ENCODE measurements at places on chromosomes 1 and 21.

GRCh38 chr1:100267284-100267683 lies 1.3 kb downstream of the RTCA start:
- H3K4me3 ChIP-seq = peak overlapping the region; percentile 94
- no peak for DNase-seq
- H3K4me1 ChIP-seq = peaks cover 28% of the 10 kb centered on the region
- H3K27me3 ChIP-seq = no peaks in the 10 kb centered on the region

- H3K27ac ChIP-seq = peak overlapping the region; percentile 72
- peak; percentile 39 for DNase-seq
- H3K4me3 ChIP-seq = peak overlapping the region; percentile 92
- H3K36me3 ChIP-seq = peaks cover 48% of the 10 kb centered on the region
Observed at GRCh38 chr1:24926563-24927249, 3.4 kb downstream of the RUNX3 start.

DNA sequence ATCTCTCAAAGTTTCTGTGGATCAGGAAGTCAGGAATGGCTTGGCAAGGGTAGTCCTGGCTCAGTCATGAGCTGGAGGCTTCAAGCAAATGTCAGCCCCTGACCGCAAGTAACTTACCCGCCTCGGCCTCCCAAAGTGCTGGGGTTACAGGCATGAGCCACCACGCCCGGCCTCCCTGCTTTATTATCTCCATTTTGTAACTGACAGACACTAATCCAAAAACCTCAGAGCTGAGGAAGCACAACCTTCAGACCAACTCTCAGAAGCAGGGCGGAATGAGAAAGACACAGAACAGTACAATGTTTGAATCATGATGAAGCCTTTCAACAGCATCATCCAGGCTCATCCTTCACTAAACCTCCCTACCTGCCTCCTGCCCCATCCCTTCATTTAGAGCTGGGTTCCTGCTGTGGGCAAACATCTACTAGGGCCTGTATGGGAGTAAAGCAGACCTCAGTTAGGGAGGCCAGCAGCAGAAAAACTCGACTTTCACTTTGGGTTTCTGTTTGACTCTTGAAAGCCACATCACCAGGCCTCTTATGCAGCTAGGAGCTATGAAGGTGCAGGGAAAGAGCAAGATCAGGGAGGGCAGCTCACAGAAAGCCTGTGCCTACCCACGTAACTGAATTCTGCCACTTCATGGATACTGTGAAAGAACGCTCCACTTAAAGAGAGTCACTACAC lies 84.4 kb upstream of the RAB4A start:
- H3K27me3 ChIP-seq = peaks cover 11% of the 10 kb centered on the region
- no peaks in the 10 kb centered on the region for H3K36me3 ChIP-seq
- peak; percentile 42 for DNase-seq
- H3K4me3 ChIP-seq = peak overlapping the region; percentile 21

GRCh38 chr1:1171161-1171545 lies 2.5 kb upstream of the TTLL10 start:
- peaks cover 17% of the 10 kb centered on the region for H3K27me3 ChIP-seq
- H3K4me3 ChIP-seq = no peak overlapping the region
- DNase-seq = peak; percentile 31
- peaks cover 9% of the 10 kb centered on the region for H3K4me1 ChIP-seq
- no peaks in the 10 kb centered on the region for H3K36me3 ChIP-seq

DNA sequence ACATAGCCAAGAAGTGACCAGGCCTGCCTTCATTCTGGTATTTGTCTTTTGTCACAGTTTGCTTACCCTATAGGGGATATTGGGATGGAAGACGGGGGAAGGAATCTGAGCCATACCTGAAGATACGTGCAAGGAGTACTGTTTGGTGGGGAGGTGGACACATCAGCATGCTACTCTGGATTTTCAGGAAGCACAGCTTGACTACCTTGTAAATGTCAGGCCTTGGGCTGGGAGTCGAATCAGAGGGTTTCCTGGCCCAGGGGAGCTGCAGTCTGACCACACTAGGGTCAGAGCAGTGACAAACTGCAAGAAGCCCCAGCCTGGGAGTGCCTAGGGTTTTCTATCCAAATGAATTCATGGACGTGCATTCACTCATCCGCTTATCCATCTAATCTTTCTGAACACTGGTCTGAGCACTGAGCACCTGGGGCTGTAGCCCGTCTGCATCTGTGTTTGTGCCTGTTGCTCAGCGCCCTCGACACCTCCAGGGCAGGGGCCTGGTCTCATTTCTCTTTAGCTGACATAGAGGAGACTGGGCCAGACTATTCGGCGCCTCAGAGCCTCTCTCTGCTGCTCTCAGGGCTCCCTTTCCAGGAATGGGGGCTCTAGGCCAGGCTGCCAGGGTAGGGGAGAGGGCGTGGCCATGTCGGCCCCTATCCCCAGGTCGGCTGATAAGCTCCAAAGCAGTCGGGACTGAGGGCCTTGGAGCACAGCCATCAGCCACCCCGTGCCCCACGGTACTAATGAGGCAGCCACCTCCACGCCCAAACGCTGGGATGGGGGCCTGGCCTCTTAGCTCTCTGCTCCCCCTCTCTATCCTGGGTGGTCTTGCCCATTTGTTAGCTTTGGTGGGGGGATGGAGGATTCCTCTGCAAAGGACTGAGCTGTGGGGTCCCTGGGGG lies 47.0 kb upstream of the SLC2A1 start:
- DNase-seq = no peak
- no peaks in the 10 kb centered on the region for H3K36me3 ChIP-seq

DNA sequence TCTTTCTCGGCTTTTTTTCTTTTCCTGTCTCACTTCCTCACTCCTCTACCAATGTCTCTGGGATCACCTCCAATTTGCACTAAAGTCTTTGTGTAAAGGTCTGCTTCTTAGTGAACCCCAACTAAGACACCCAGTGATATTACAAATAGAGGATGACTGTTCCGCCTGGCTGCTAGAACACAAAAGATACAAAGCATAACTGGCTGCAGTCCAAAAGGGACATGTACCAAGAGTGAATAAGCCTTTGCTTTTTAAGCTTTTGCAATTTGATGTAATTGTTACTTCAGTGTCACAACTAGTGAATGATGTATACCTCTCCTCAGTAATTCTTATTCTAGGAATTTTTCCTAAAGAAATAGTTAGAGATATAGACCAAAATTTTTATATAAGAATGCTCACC lies 82.8 kb upstream of the BEND5 start:
- H3K4me1 ChIP-seq = no peaks in the 10 kb centered on the region
- no peak overlapping the region for H3K27ac ChIP-seq
- no peak overlapping the region for H3K4me3 ChIP-seq
- DNase-seq = no peak

GRCh38 chr1:70072231-70072751 lies 133.1 kb downstream of the LRRC40 start:
- no peak overlapping the region for H3K27ac ChIP-seq
- H3K4me3 ChIP-seq = no peak overlapping the region
- H3K36me3 ChIP-seq = no peaks in the 10 kb centered on the region
- no peak for DNase-seq
- peaks cover 5% of the 10 kb centered on the region for H3K27me3 ChIP-seq

DNA sequence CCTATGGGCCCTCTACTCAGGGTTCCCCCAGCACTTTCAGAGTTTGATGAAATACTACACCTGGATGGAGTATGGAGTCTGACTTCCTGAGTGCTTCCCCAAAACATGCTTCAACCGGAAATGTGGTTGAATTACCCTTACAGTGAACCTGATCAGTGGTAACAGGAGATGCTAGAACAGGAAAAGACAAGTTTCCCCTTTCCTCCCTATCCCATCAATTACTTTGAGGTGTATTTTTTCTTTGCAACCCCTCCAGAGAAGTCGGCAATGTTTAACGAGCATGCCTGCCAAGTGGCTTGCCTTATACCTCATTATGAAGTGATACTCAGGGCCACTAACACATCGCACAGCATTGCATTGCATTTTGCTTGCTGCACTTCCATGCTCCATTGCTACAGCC lies 7.0 kb downstream of the KRTAP15-1 start:
- peaks cover 3% of the 10 kb centered on the region for H3K4me1 ChIP-seq
- H3K27me3 ChIP-seq = no peaks in the 10 kb centered on the region
- H3K27ac ChIP-seq = no peak overlapping the region
- H3K4me3 ChIP-seq = no peak overlapping the region
- no peak for DNase-seq

DNA sequence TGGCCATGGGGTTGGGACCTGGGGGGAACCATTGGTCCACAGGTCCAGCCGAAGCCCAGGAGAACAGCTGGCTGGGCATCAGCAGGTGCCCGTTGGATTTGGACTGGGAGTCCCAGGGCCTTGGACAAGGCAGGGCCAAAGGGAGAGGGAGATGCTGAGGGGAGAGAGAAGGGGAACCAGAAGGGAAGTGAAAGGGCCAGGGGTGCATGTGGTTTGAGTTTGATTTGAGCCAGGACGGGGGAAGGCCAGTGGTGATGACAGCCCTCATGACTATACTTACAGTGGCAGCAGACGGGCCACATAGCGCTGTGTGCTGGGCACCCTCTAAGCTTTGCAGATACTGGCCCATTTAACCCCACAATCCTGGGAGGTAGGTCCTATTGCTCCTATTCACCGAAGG lies 18.8 kb downstream of the AGRN start:
- H3K27me3 ChIP-seq = no peaks in the 10 kb centered on the region
- peaks cover 4% of the 10 kb centered on the region for H3K36me3 ChIP-seq
- DNase-seq = no peak
- peak overlapping the region; percentile 89 for H3K4me3 ChIP-seq

- peak overlapping the region; percentile 95 for H3K27ac ChIP-seq
- peaks cover 16% of the 10 kb centered on the region for H3K36me3 ChIP-seq
- peaks cover 65% of the 10 kb centered on the region for H3K4me1 ChIP-seq
- DNase-seq = no peak
- no peaks in the 10 kb centered on the region for H3K27me3 ChIP-seq
- peak overlapping the region; percentile 79 for H3K4me3 ChIP-seq
Observed at GRCh38 chr1:167446966-167447365, 71.4 kb downstream of the CD247 start.

- H3K27ac ChIP-seq = no peak overlapping the region
- no peak for DNase-seq
- no peaks in the 10 kb centered on the region for H3K36me3 ChIP-seq
- H3K27me3 ChIP-seq = no peaks in the 10 kb centered on the region
- H3K4me1 ChIP-seq = no peaks in the 10 kb centered on the region
- H3K4me3 ChIP-seq = no peak overlapping the region
Observed at GRCh38 chr21:40972151-40972550, 125.2 kb upstream of the DSCAM start.

GRCh38 chr1:24108334-24109165 lies 3.4 kb downstream of the MYOM3 start:
- no peak for DNase-seq
- peaks cover 15% of the 10 kb centered on the region for H3K27me3 ChIP-seq
- H3K4me1 ChIP-seq = peaks cover 9% of the 10 kb centered on the region
- no peak overlapping the region for H3K4me3 ChIP-seq

DNA sequence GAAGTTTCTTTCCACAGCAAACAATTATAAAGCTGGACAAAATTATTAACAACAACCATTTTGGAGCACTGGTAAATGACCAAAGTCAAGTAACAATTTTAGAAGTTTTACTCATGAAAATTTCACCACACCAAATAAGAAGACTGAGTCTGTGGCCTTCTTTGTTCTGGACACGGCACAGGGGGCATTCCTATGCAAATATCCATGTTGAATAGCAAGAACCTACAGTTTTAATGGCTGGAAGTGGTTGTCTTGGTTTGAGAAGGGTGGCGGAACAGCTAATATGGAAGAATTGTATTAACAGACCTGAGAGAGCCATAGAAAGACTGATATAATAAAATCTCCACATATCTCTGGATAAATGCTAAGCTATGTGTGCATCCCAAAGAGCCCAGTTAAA lies 29.4 kb upstream of the GADD45A start:
- H3K36me3 ChIP-seq = no peaks in the 10 kb centered on the region
- H3K27ac ChIP-seq = no peak overlapping the region
- peaks cover 10% of the 10 kb centered on the region for H3K27me3 ChIP-seq
- H3K4me3 ChIP-seq = no peak overlapping the region
- DNase-seq = no peak

DNA sequence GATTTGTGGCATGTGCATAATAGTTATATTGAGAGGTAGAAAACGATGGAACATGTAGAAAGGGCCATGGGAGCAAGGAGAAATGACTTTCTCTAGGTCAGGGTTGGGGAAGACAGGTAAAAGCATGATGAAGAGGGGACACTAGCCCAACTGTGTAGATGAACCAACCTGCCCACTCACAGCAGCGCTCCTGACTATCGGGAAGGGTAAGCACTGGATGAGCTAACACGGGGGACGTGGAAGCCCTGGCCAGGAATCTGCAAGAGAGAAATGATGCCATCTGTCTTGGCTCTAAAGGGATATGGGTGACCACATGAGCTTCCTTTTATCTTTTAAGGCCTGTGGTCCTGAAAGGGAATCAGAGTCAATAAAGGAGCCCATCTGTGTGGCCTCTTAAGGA lies 36.2 kb upstream of the TMEM125 start:
- H3K36me3 ChIP-seq = no peaks in the 10 kb centered on the region
- H3K27me3 ChIP-seq = peaks cover 9% of the 10 kb centered on the region
- DNase-seq = no peak
- peak overlapping the region; percentile 4 for H3K27ac ChIP-seq
- H3K4me1 ChIP-seq = peaks cover 1% of the 10 kb centered on the region

DNA sequence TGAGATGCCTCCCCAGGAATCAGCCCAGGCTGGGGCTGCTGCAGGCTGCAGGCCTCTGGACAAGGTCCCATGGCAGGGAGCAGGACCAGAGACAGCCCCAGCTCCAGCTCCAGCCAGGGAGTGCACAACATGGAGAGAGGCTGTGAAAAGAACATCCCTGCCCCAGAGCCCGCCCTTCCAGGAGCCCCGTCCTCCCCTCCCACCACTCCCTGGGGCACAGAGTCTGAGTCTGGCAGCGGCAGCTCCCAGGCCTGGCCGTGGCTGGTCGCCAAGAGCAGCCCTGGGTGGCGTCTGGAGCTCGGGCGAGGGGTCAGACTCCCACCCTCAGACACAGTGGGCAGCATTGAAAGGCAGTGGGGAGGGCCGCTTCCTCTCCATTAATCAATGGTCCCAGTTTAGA lies 37.8 kb downstream of the MEGF6 start:
- H3K36me3 ChIP-seq = no peaks in the 10 kb centered on the region
- H3K4me3 ChIP-seq = no peak overlapping the region
- no peaks in the 10 kb centered on the region for H3K27me3 ChIP-seq
- no peaks in the 10 kb centered on the region for H3K4me1 ChIP-seq
- no peak for DNase-seq

GRCh38 chr1:17356387-17357026 lies 15.5 kb upstream of the PADI6 start:
- no peaks in the 10 kb centered on the region for H3K27me3 ChIP-seq
- H3K27ac ChIP-seq = peak overlapping the region; percentile 85
- DNase-seq = peak; percentile 47
- H3K4me3 ChIP-seq = peak overlapping the region; percentile 75
- H3K4me1 ChIP-seq = peaks cover 12% of the 10 kb centered on the region

DNA sequence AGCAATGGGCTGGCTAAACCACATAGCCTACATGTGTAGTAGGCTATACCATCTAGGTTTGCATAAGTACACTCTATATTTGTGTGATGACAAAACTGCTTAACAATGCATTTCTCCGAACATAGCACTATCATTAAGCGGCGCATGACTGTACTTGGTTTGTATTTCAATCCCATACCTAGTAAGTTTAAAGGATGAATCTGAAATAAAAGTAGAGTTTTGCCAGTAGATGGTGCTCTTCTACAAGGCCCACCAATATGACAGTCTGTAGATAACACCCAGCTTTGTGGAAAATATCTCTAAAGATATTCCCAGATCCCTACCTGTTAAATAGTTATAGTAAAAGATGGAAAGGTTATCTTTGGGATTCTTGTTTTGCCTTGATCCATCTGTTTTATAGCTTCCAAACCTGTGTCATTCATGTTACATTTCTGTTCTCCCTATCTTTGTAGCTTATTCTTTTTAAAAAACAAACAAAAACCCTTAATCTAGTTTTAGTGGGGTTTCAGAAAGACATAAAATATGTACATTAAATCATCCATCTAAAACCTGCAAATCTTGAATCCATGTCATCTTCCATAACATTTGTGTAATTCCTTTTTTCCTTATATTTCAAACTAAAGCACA lies 33.9 kb upstream of the ASPM start:
- no peak overlapping the region for H3K27ac ChIP-seq
- H3K36me3 ChIP-seq = peaks cover 5% of the 10 kb centered on the region
- H3K4me3 ChIP-seq = no peak overlapping the region
- DNase-seq = no peak
- no peaks in the 10 kb centered on the region for H3K27me3 ChIP-seq

Measured in activated naive CD8-positive, alpha-beta T cell treated with anti-CD3 and anti-CD28 coated beads, Interleukin-2, amount 10 ng/mL, durations not matched to agents 7 days and 5 days (primary cell).